ENCODE measurements at places on chromosomes 4 and X.

GRCh38 chrX:101657495-101657894, 2.2 kb downstream of the ARMCX2 start:
- no peak for DNase-seq

GRCh38 chr4:88955580-88956380, 101.2 kb downstream of the FAM13A start:
- no peak for DNase-seq

GRCh38 chr4:51998837-51999236, 21.3 kb downstream of the LRRC66 start:
- no peak for DNase-seq

GRCh38 chrX:9789555-9789954, 3.3 kb downstream of the SHROOM2 start:
- no peak for DNase-seq

DNA sequence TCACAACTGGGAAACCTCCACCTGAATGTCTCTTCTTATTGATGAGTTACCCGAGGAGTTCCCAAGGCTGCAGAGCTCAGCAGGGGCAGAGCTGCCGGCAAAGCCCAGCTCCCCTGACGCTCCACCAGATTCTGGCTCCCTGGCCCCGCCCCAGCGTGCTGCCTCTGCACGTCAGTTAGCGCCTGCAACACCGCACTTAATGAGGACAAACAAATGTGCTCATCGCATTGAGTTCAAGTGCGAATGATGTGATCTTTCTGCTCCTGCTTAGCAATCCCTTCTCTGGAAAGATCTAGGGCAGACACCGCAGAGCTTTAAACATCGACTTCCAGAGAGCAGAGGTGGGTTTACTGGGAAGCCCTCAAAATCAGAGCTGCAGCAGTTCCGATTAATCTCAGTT, 55.5 kb upstream of the FBXW7 start:
- peak; percentile 71 for DNase-seq

GRCh38 chr4:38902695-38903094, 35.1 kb downstream of the FAM114A1 start:
- DNase-seq: no peak

- DNase-seq: no peak
These were observed 196.8 kb upstream of the RPS6KA3 start for GRCh38 chrX:20463296-20464075.

DNA sequence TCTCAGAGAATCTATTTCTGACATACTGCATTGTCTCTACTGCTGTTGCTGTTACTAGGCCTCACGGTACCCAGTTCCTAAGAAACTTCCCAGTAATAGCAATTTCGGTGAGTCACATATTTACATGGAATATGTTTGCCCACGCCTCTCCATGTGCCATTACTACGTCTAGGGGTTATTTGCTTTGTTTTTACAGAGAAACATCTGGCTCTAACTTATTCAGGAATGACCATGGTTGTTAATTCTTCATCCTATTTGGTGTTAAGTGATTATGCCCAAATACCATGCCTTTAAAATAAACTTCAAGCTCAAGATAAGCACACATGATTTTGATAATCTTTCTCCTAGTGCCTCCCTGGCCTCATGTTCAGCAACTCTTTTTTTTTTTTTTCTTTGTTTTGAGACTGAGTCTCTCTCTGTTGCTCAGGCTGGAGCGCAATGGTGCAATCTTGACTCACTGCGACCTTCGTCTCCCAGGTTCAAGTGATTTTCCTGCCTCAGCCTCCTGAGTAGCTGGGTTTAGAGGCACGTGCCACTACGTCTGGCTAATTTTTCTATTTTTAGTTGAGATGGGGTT, 101.0 kb upstream of the HS3ST1 start:
- no peak for DNase-seq

DNA sequence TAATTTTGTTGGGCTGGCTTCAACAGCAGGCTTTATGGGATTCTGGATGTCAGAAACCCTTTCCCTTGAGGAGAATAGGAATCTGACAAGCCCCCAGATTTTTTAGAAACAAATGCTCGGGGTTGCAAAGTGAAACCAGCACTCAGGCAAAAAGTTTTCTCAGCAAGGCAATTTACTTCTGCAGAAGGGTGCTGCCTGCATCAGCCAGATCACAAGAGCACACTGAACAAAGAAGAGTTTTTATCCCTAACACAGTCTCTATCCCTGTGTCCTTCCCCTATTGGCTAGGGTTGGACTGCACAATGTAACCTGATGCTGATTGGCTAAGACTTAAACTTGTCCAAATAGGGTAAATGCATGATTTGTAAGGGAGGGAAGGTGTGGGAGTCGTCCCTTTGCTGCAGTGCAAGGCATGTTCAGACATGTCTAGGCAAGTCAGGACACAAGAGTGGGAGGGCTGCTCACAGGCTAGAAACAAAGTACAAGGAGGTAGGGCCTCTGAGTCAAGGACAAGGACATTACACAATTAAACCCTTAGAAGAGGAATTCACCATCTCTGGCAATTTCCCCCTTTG, 175.8 kb downstream of the CCNG2 start:
- DNase-seq: no peak

- no peak for DNase-seq
These were observed 902.8 kb upstream of the NDST4 start for GRCh38 chr4:116016201-116016600.

DNA sequence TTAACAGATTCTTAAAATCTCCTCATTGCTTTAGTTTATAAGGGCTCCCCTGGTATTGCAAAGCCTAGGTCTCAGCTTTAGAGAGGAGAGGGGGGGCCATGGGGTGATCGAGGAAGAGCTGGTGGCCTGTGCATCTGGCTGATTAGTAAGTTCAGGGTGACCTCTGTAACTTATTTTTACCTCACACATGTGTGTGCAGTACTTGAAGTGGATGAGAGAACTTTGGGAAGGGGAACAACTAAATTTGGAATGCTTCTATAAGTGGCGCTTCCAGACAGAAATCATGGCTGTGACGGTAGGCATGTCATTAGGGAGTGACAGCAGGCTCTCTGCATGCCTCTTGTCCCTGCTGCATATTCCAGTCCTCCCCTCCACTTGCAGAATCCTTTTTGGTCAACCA, 41.9 kb downstream of the FRAS1 start:
- no peak for DNase-seq

- no peak for DNase-seq
These were observed 146.7 kb upstream of the VCX3A start for GRCh38 chrX:6681521-6682145.

- DNase-seq: no peak
These were observed 93.6 kb downstream of the TSPAN5 start for GRCh38 chr4:98564852-98565251.

DNA sequence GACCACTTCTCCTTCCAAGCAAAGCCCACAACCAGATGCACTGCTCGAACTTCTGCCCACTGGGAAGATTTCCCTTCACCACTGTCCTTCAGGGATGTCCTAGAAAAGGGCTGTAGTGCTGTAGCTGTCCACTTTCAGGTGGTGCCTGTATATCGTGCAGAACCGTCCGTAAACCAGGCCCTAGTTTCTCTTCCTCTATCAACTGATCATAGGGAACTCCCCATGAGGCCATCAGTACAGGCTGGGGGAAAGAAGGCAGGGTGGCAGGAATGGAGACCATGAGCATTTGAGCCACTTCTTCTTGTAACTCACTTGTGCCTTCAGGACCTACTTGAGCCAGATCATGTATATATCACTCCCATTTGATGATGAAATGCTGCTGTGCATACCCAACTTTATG, 57.3 kb upstream of the FAM9B start:
- DNase-seq: no peak

GRCh38 chr4:126687655-126688358, 945.0 kb upstream of the INTU start:
- DNase-seq: no peak

- DNase-seq: peak; percentile 62
These were observed 251.0 kb downstream of the KCNIP4 start for GRCh38 chr4:21697583-21697982.

GRCh38 chr4:85406185-85406584, 68.8 kb upstream of the ARHGAP24 start:
- no peak for DNase-seq

GRCh38 chr4:147714575-147715401, 17.1 kb upstream of the ARHGAP10 start:
- DNase-seq: no peak

DNA sequence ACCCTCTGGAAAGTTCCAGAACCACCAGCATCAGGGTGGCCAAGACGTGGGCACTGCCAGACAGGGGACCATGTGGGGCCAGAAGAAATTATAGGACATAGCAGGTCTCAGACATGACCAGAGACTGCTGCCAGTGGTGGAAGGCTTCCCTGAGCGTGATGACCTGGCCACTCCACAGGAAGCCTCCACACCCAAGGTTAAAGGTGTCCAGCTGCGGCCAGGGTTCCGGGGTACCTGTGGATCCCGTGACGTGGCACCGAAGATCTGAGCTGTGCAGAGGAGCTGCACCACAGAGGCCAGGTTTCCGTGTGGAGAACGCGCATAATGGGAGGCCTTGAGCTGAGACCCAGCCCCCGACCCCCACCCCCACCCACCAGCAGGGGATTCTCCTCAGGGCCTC, 16.4 kb upstream of the CTBP1 start:
- no peak for DNase-seq

DNA sequence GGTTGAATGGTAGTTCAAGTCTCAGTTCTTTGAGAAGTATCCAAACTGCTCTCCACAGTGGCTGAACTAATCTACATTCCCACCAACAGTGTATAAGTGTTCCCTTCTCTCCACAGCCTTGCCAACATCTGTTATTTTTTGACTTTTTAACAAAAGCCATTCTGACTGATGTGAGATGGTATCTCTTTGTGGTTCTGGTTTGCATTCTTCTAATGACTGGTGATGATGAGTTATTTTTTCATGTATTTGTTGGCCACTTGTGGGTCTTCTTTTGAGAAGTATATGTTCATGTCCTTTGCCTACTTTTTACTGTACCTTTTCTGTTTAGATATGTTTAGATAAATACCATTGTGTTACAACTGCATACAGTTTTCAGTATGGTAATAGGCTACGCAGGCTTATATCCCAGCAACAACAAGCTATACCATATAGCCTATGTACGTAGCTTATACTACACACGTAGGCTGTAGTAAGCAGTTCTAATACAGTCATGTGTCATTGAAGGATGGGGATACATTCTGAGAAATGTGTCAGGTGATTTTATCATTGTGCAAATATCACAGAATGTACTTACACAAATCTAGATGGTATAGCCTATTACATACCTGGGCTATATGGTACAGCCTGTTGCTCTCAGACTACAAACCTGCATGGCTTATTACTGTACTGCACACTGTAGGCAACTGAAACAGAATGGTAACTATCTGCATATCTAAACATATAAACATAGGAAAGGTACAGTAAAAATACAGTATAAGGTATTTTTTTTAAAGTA, 28.1 kb downstream of the KLHL8 start:
- no peak for DNase-seq

DNA sequence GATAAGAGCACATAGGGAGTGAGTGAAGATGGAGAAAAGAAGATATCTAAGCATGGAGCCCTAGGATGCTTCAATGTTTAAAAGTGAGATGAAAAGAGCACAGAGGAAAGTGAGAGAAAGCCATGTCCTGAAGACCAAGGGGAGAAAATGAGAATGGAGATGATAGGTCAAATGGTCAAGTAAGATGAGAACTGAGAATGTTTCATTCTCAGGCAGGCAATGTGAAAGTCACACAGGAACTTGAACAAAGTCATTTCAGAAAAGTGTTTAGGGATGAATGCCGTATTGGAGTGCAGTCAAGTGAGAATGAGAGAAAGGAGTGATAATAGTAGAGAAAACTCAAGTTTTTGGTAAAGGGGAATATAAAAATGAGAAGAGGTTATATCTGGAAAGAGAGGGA, 148.7 kb upstream of the PTCHD1 start:
- DNase-seq: no peak

DNA sequence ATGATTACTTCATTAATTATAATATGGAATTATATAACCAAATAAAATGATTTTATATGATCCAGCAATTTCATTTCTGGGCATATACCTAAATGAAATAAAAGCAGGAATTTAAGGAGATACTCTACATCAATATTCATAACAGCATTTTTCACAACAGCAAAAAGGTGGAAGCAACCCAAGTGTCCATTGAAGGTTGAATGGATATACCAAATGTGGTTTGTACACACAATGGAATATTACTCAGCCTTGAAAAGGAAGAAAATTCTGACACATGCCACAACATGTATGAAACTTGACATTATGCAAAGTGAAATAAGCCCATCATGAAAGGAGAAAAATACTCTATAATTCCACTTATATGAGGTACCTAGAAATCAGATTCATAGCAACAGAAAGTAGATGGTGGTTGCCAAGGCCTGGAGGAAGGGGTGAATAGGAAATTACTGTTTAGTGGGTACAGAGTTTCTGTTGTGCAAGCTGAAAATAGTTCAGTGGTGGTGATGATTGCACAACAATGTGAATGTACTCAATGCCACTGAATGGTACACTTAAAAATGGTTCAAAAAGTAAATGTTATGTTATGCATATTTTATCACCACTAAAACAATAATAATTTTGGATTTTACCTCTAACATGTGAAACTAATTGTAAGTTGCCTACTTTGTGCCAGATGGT, 471.5 kb downstream of the SPRY1 start:
- no peak for DNase-seq

GRCh38 chrX:119015407-119016237, 41.2 kb downstream of the LONRF3 start:
- no peak for DNase-seq

DNA sequence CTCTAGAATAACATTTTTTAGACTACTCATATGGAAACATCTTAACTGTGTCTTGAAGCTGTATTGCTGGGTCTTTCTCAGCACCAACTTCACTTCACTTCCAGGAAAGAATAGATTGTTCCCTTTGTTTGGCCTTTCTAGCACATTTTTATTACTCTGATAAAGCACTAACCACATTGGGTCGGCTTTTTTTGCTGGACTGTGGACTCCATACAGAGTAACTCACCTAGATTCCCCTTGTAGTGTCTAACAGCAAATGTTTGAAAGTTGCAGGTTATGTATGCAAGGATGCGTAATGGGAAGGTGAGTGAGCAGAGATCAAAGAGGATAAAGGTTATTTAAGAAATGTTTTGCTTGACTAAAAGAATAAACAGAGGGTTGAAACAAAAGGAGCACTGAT, 101.2 kb downstream of the MMRN1 start:
- no peak for DNase-seq

DNA sequence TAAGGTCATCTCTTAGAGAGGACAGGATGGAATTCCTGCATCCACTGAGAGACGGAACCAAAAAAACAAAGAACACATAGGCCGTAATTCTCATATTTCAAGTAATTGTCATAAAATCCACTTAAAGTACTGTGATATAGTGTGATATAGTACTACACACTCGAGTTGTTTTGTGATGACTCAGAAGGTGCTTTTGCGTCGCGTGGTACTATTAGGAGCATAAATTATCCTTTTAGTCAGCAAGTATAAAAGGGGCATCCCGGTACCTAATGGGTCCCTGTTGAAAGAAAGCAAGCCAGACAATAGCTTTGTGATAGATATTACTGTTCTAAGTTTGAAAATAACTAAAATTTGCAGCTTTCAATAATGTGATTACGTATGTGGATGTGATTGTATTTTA, 55.3 kb downstream of the GPR143 start:
- no peak for DNase-seq

GRCh38 chrX:25052798-25053534, 37.2 kb upstream of the ARX start:
- DNase-seq: no peak

GRCh38 chr4:176709417-176709816, 83.3 kb downstream of the VEGFC start:
- DNase-seq: no peak
